ENCODE measurements at places on chromosomes 3 and 15.

- no peak for DNase-seq
Observed at GRCh38 chr3:25603703-25604102, 61.0 kb downstream of the TOP2B start.

GRCh38 chr15:52134502-52135144 is 22.0 kb upstream of the BCL2L10 start:
- DNase-seq: no peak

GRCh38 chr15:65638109-65638508 is 16.4 kb downstream of the SLC24A1 start:
- no peak for DNase-seq

GRCh38 chr3:174792864-174793263 is 66.3 kb upstream of the NAALADL2 start:
- DNase-seq: no peak

GRCh38 chr3:122003112-122003511 is 18.9 kb downstream of the ILDR1 start:
- no peak for DNase-seq

GRCh38 chr3:99808163-99808794 is 9.4 kb upstream of the CMSS1 start:
- no peak for DNase-seq

- no peak for DNase-seq
Observed at GRCh38 chr3:145522179-145522578, 638.8 kb downstream of the PLOD2 start.

DNA sequence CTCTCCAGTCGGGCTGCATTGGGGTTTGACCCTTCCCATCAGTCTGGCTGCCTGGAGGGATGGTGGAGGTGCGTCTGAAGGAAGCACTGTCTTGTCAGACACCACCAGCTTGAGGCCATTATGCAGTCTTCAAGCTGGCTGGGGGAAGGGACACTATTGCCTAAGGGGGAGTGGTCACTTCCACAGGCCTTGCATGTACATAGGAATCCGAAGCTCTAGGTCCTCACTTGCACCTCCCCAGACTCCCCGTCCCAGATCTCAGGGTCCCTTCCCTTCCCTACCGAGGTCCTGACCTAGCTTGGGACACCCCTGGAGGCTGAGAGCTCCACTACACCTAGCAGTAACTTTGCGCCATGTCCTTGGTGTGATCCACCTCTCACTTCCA is 48.6 kb upstream of the KLF13 start:
- DNase-seq: no peak

- DNase-seq: no peak
Observed at GRCh38 chr3:109131276-109131675, 5.2 kb upstream of the C3orf85 start.

GRCh38 chr15:69530991-69531664 is 78.5 kb downstream of the RPLP1 start:
- no peak for DNase-seq

GRCh38 chr15:60651734-60652141 is 172.8 kb upstream of the ICE2 start:
- DNase-seq: no peak

DNA sequence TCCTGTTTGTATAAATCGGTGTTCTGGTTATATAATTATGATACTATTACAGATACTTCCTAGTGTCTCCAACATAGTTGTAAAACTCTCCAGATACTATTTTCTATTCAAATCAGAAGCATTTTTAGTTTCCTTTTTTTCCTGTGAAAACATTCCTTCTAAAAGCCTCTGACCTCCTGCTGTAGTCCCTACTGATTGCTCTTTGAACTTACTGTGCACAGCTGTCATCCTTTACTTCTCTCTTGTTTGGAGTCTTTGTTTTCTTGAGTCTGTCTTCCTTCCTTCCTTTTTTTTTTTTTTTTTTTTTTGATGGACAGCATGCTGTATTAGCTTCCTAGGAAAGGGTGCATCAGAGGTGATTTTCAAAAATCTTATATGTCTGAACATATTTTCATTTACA is 28.9 kb downstream of the NR2C2 start:
- no peak for DNase-seq

Data from GM12892 (cell line).